ENCODE measurements at places on chromosomes 11 and 22.

GRCh38 chr22:23110190-23110921, 31.4 kb downstream of the RSPH14 start:
- peak; percentile 64 for DNase-seq

DNA sequence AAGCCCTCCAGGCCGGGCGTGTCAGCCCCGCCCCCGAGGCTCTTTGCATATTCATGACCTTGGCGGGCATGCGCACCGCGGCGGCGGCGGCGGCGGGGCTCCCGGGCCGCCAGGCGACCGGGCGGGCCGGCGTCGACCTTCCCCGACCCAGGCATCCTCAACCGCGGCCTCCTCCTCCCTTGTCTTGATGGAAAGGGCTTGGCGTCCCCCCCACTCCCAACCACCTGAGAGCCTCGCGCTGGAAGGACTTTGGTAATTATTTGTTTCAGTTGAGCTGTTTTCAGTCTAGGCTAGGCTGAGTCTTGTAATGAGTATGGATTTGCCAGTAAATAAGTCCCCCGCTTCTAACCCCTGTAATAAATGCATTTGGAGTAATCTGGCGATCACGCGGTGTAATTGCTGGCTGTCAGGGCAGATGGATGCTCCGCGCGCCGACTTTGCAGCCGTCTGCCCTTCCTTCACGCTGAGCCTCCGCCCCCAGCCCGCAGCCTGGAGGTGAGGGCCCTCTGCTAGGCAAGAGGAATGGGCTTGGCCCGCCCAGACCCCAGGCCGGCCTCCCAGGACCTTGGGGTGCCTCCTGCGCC, 25.2 kb downstream of the FLRT1 start:
- peak; percentile 26 for DNase-seq

DNA sequence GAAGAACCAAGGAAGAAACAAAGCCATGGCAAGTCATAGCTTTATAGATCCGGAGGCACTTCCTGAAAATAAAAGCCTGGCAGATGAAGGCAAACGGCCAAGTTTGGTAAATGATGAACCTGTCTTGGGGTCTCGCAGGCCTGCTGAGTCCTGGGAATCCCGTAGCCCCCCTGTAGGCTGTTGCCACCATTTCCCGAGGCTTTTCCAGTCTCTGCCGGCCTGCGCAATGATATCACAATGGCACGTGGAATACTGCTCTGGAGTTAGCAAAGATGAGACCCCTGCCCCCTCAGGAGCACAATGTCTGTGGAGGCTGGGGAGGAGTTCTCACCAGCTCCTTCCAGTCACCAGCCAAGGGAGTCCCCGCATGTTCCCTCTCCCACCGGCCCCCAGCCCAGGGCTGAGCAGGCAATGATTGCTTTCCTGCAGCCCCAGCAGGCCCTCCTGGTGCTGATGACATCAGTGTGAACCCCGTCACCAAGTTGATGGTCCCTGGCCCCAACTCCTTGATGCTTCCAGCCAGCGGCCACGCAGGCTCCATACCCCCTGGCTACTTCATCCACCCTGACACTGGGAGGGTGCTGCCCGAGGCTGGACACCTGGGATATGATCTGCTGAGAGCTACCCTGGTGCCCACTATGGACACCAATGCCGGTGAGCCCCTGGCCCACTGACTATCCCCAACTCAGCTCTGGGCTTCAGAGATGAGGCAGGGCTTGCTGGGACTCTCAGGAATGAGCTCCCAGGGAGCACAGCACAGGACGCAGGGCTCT, 55.9 kb downstream of the BTG4 start:
- DNase-seq = no peak

DNA sequence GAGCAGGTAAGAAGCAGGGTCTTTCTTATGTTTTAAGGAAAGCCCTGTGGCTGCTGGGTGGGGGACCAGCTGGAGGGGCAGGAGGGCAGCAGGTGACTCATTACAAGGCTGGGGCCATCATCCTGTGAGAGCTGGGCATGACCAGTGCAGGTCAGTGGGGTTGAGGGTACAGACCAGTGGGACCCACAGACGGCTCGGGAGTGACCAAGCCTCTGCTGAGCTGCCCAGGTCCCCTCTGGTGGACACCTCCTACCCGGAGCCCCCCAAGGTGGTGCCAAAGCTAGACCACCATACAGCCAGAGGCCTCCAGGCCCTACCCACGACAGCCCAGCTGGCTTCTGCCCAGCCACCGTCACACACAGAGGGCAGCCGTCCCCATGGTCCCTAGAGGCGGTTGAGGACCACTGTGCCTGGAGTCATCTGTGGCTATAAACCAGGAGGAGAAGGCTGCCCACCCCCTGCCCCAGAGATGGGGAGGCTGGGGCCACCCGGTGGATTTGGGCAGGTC, 670 bp downstream of the MYEOV start:
- no peak for DNase-seq

- DNase-seq = peak; percentile 68
Observed at GRCh38 chr22:44567846-44568493, 69.9 kb upstream of the RTL6 start.

DNA sequence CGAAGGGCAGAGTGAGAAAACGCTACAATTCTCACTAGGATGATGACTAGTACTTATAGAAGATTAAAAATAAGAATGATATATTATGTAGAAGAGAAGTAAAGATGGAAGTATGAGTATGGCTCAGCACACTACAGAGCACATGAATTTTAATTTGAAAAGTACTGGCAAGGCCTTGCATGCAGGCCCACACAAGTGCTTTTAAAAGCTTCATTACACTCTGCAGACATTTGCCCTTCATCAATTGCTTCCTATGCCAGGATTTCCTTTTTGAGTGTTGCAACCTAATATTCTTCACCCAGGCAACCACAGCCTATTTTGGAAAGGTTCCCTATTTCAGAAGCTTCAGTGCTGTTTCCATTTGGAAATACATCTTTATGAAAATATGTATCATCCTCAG, 81.1 kb downstream of the LARGE2 start:
- peak; percentile 25 for DNase-seq

GRCh38 chr11:796565-797295, 1.4 kb downstream of the SLC25A22 start:
- no peak for DNase-seq

DNA sequence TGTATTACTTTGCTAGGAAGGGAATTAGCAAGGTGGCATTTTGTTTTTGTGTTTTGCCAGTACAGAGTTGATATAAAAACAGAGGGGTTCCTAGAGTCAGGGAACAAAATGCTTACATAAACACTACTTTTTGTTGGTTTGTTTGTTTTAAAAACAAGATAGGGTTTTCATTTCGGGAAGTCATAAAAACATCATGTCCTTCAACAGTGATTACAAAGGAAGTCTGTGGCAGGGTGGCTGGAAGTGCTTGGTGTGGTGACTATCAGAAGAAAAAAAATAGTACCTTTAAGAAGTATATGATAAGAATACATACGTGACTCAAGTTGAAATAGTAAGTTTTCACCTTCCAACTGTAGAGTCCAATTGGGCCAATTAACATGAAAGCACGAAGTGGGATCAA, 1.2 kb upstream of the IL18 start:
- DNase-seq = no peak

- DNase-seq = no peak
Observed at GRCh38 chr11:12705874-12706273, 31.7 kb downstream of the TEAD1 start.

DNA sequence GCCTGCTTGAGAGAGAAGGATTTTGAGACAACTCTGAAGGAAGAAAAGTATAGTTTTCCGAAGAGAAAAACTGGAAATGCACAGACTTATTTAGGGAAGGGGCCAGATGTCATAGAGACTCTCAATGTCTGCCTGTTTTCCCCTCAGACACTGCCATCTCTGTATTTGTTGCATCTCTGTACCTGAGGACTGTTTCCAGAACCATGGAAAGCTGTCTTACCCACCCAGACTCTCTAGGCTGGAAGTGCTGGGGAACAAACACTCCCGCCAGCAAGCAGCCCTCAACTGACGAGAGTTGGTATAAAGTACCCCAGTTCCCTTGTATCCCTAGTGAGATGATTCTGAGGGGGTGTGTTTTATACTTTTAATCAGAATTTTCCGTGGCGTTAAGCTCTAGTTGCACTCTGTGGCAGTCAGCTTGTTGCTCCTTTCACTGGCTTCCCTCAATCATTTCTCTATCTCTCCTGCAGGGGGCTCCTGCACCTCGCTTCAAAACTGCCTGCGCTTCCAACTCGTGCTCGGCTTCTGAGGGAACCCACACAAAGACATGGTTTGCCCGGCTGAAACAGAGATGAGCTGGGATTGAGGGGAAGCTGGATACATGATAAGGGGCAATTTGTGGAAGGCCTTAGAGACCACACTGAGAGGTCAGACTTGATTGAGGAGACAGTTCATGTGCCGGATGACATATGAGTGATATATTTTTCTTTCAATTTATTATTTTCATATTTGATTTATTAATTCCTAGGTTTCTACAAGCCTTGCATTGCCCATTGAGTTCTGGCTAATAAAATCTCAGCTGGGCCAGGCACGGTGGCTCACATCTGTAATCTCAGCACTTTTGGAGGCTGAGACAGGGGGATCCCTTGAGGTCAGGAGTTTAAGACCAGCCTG, 36.9 kb upstream of the CLPB start:
- DNase-seq = peak; percentile 36

DNA sequence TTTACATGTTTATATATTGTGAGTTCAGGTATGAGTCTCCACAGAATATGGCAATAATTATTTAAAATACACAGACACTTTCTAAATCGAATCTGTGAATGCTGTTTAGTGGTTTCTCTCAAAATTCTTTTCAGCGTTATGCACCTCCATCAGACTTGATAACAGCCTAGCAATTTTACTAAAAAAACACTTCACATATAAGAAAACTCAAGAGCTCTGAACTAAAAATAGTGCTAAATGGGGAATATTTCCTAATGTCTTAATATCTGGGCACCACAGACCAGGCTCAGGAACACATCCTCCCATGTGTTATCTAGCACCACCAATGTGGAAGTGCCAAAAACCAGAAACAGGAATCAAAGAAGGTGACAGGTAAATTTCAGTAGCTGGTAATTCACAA, 47.9 kb downstream of the ARHGAP32 start:
- no peak for DNase-seq

- no peak for DNase-seq
Observed at GRCh38 chr11:81700076-81700475, 1033.6 kb downstream of the FAM181B start.

DNA sequence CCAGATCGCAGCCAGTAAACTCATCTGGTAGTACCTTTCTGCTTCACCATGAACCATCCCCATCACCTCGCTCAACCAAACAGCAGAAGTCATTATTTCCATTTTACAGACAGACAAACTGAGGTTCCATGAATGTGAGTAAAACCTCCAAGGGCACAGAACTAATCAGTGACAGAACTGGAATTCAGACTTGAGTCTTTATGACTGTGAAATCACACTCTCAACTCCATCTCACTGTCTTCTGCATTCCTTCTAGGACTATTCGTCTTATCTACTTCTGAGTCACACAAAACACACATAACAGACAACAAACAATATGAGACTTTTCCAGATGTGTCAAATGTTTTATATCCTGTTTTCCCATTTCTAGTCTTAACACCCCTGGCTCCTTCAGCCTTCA, 9.3 kb upstream of the NUP50 start:
- DNase-seq = no peak

DNA sequence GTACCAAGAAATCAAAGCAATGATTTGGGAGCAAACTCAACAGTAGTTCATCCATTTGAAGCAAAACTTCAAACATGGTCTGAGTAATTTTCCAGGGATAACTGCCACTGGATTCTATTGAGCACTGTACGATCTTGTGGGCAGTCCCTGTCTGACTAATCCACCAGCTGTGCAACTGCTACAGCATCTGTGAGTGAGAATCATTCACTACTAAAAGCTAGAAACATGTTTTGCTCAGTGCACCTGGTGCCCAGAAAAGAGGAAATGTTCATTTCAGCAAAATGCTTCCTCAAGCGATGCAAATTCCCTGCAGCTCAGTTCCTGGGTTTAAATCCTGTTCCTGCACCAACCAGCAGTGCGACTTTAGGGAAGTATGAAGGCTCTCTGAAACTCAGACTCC, 1077.9 kb downstream of the DLG2 start:
- no peak for DNase-seq

DNA sequence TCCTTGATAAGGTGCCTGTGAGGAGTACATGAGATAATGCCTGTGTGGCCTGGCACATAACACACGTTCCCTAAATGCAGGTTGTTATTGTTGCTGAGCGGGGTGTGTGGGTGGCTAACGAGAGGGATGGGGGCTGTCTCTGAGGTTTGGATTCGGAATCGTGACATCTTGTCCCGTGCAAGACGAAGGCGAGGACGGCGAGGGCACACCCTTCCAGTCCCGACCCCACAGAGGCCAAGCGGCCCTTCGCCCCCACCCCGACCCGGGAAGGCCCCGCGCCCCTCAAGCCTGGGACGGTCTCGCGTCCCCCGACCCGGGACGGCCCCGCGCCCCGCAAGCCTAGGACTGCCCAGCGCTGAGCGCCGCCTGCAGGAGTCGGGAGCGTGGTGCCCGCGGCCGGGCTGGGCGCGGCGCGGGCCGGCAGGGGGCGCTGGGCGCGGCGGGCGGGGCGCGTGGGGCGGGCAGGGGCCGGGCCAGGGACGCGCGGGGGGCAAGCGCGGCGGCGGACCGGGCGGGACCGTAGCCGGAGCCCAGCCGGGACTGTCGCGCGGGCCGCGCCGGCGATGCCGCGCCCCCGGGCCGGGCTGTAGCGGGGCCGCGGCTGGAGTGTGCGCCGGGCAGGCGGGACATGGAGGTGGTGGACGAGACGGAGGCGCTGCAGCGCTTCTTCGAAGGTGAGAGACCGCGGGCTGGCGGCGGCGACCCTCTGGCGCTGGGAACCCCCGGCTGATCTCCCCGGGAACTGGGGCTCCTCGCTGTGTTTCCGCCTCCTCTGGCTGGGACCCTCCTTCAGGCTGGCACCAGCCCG, at the start of gene MYRF:
MYRF (plus strand) TSS at position 520 of the 808 bp plus-strand sequence; CDS start at position 629, 109 bp downstream.
- DNase-seq = no peak

DNA sequence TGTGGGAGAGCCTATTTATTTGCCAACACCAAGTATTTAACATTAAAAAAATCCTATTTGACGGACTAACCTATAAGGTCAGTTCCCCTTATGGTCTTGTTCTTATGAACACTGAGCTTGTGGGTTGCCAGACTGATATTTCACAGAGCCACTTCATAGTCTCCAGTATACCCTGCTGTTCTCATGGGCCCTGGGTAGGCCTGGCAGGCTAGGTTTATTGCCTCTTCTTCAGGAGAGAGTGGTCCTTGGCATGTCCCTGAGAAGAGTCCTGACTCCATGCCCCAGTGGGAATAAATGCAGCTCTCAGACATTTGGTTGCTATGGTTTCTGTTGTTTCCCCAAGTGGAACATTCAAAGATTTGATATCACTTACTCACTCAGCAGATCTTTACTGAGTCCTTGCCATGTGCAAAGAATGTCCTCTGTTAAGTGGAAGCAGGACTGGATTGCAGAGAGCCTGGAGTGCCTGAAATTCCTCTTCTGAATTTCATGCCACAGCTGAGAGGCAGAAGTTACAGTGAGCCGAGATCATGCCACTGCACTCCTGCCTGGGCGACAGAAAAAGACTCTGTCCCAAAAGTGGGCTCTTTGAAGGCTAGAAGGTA, 15.7 kb downstream of the SLC5A1 start:
- no peak for DNase-seq

GRCh38 chr11:82776377-82776776, 42.7 kb upstream of the FAM181B start:
- no peak for DNase-seq
